Smooth muscle cell of the coronary artery (primary cell): ENCODE measurements at places on chromosomes 11 and 22. TPM values are rescaled to one million over a fixed set of nuclear protein-coding genes. Genes with fewer than 3 reads are reported as not detected.

ACTN3 gene
- under 0.01 and 0.12 TPM in 2 replicates for total RNA-seq

FGF4 gene
- not detected in 2 replicates for total RNA-seq

TUT1 gene
- 5.4 and 6.5 TPM in 2 replicates for total RNA-seq

PLA2G3 gene
- not detected in 2 replicates for total RNA-seq

LUZP2 gene
- total RNA-seq, result 0.08 and 0.12 TPM in 2 replicates

APLNR gene
- 0.35 TPM in 1 of 2 replicates, not detected in the other for total RNA-seq

NOX4 gene
- 0.23 and 17.9 TPM in 2 replicates for total RNA-seq

RCOR2 gene
- 0.70 and 4.5 TPM in 2 replicates for total RNA-seq

CRYBB2 gene
- total RNA-seq, result not detected in 2 replicates

OVOL1 gene
- not detected in 2 replicates for total RNA-seq

ISX gene
- not detected in 2 replicates for total RNA-seq
